Fibroblast of skin of abdomen (primary cell): ENCODE measurements at places on chromosomes 11 and 22.

GRCh38 chr11:46346886-46347636 is at the start of gene DGKZ:
DGKZ (plus strand) TSS chr11:46347463; CDS start chr11:46347660, 197 bp downstream.
- DNase-seq = peak; percentile 80

DNA sequence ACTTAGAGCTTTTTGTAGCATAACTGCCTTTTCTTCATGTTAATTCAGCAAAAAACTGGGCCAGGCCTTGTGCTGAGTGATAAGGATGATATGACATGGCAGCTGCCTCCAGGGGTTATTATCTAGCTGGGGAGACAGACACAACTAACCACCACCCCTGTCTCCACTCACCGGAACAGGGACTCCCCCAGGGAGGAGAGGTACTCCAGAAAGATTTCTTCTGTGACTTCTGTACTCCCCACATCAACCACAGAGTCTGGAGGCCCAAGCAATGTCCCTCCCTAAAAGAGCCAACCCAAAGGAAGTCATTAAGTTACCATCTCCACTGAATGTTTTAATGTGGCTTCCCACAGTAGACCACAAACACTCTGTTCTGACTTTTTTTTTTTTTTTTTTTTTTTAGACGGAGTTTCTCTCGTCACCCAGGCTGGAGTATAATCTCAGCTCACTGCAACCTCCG is 14.3 kb upstream of the PMM1 start:
- DNase-seq = no peak

DNA sequence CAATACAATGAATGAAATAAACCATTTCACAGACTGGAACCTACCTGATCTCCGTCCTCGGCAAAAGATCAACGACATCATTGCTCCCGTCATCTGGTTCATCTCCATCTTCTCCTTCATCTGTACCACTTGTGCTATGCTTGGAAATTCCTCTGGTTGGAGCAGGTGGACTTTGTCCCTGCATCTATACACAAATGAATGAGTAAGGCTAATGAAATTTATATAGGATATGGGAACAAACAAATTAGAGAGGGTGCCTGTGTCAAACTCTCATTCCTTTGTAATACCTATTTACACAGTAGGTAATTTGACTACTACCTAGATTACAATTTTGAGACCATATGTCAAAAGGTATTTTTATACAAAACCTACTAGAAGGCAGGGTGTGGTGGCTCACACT is 59.4 kb downstream of the F2 start:
- no peak for DNase-seq

DNA sequence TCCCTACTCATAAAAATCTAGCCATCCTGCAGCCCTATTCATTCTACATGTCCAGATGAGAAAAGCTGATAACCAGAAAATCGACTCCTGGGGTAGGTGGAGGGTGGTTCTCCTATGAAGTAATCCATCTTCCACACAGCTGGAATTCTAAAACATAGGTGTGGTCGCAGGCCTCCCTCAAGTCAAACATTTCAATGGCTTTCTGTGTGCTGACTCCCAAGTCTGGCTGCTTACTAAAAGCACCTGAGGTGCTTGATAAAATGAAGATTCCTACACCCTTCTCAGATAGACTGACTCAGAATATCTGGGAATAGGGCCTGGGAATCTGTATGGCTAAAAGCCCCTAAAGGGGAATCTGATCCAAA is 26.1 kb downstream of the IRAG1 start:
- DNase-seq = peak; percentile 82

GRCh38 chr11:102929972-102930371 is 25.6 kb downstream of the MMP13 start:
- DNase-seq = peak; percentile 22

DNA sequence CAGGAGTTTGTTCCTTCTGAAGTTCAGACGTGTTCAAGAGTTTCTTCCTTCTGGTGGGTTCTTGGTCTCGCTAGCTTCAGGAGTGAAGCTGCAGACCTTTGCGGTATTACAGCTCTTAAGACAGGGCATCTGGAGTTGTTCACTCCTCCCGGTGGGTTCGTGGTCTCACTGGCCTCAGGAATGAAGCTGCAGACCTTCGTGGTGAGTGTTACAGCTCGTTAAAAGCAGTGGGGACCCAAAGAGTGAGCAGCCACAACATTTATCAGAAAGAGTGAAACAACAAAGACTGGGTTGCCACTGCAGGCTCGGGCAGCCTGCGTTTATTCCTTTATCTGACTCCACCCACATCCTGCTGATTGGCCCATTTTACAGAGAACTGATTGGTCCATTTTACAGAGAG is 373.1 kb downstream of the ETS1 start:
- DNase-seq = no peak

DNA sequence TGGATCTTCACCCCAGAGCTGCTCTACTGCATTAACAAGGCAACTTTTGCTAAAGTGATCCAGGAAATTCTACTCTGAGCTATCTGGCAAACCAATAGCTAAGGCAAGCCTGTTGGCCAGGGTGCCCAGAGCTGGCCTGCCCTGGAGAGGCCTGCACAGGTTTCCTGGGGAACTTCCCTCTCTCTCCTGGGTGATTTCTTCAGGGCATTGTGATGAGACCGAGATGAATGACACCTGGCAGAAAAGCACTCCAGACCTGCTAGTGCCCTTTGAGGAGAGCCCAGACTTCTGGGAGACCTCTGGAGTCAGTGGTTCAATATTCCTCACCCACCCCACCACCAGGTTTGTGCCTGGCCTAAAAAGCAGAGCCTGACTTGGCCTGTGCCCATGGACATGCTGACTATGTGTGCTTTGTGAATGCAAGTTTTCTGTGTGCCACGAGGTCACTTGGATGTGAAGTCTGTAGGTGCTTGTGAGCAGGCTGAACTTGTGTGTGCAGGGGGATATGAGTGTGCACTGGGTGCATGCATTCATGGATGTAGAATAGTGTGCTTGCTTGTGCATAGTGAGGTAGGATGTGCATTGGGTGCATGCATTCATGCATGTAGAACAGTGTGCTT is 4.4 kb upstream of the APLNR start:
- DNase-seq = no peak

DNA sequence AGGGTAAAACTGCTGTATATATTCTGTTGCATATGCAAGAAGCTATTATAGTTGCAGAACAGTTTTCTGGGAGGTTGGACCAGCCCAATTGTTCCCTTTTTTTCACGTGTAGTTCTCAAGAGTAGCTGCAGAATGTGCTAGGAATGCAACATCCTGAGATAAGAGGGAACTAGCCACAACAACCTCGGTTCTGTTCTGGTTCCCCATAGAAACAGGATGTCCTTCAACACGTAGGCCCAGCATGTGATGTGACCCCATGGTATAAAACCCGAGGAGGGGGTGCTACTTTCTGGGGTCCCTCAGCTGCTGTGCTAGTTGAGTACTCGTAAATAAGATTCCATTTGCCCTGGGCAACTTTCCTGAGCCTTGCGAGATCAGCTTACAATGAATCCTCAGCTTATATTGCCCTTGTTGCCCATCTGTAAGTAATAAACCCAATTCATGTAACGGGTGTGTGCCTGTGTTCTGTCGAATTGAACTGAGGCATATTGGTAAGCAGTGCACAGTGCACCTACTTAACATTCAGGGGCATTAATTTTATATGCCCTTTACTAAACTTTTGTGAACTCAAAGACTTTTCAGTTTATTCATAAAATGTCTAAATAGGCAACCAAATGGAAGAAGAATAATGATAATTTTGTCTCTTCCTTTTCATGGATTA is 23.0 kb upstream of the TRAF6 start:
- no peak for DNase-seq

DNA sequence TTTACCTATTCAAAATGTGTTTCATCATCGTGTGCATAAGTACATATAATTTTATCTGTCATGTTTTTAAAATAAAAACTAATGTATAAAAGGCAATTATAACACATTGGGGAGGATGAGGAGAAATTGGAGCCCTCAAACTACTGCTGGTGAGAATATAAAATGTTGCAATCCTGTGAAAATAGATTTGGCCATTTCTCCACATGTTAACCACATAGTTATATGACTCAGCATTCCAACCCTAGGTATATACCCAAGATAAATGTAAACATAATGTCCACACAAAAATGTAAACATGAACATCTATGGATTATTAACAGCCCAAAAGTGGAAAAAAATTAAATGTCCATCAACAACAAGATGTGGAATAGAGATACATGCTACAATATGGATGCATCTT is 928.0 kb upstream of the FAT3 start:
- DNase-seq = peak; percentile 73

- peak; percentile 4 for DNase-seq
These were observed 11.9 kb downstream of the MRGPRX3 start for GRCh38 chr11:18144243-18144642.

- no peak for DNase-seq
These were observed 29.7 kb upstream of the RASD2 start for GRCh38 chr22:35510951-35511350.

GRCh38 chr11:7428196-7428595 is 57.1 kb upstream of the OLFML1 start:
- DNase-seq = no peak

GRCh38 chr11:92978271-92979111 is 9.0 kb downstream of the MTNR1B start:
- DNase-seq = no peak

DNA sequence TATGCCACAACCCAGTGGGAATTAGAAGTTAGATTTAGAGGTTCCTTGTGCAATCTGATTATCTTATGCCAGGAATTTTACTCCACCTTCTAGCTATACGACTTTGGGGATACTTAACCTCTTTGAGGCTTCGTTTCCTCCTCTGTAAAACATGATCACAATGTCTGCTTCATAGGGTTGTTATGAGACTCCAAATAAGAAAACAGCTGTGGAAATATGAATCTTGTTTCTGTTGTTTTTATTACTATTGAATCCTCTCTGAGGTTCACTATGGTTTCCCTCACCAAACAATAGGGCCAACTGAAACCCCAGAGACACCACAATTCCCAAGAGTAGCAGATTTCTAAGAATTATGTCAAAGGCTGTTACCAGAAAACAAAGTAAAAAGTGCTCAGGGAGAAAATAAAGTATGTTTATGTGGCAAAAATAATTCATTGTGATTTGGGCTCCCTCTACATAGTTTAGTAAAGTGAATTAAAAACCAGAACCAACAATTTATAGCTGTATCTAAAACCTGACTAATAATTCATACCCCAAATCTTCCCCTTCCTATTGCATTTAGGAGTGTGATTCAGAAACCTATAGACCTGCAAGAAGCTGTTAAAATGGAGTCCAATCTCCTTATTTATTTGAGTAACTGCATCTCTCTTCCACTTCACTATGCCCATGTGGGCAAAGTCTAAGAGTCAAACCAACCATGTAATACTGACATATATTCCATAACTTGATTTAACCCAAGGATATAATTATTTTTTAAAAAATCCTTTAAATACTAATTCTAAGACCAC is 38.4 kb downstream of the AMBRA1 start:
- peak; percentile 25 for DNase-seq

DNA sequence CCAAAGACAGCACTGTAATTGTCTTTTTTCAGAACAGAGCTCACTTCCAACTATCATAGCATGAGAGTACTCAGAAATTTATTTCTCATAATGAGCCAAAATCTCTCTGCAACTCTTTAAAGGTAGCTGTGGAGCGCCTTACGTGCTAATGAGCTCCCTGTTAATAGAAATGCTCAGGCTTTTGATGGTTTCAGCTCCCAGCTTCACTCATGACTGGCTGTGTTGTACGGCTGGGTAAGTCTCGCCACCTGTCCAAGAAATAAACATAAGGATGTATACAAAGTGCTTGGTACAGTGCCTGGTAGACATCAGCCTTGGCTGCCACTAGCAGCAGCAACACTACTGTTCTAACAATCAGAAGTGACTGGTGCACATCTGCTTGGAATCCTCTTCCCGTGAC is 109.4 kb downstream of the LDLRAD3 start:
- no peak for DNase-seq

DNA sequence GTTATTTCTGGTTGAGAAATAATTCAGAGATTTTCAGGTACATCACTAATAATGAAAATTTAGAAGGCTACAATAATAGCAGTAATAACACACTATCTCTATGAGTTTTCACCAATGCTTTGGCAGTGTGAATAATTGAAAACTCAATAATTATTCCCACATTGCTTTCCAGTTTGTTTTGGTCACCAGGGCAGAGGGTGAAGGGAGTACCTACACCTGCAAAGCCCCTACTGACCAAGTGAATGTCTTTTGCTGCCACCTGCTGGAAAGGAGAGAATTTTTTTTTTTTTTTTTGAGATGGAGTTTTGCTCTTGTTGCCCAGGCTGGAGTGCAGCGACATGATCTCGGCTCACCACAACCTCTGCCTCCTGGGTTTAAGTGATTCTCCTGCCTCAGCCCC is 3.2 kb downstream of the NELL1 start:
- no peak for DNase-seq

GRCh38 chr11:69576069-69576782 is 64.7 kb upstream of the CCND1 start:
- DNase-seq = no peak

DNA sequence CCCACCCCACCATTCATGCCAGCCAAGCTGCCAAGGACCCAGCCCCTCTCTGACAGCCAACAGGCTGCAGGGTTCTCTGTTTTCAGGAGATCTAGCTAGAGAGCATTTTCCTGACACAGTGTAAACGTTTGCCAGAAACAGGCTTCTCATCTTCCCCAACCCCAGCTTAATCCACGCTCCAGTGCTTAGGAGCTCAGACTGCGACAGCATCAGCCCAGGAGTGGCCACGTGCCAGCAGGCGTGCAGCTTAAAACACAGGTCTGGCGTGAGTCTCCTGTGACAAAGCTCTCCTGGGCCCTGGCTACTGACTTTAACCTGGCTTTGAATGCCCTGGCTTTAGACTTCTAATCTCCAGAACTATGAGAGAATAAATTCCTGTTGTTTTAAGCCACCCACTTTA is 66.6 kb downstream of the GALNT18 start:
- DNase-seq = no peak

- no peak for DNase-seq
These were observed 12.7 kb downstream of the CSNK1E start for GRCh38 chr22:38304526-38304925.

- peak; percentile 69 for DNase-seq
These were observed 234.2 kb downstream of the AASDHPPT start for GRCh38 chr11:106311531-106312230.

GRCh38 chr11:131744847-131745246 is 374.4 kb downstream of the NTM start:
- DNase-seq = peak; percentile 64

DNA sequence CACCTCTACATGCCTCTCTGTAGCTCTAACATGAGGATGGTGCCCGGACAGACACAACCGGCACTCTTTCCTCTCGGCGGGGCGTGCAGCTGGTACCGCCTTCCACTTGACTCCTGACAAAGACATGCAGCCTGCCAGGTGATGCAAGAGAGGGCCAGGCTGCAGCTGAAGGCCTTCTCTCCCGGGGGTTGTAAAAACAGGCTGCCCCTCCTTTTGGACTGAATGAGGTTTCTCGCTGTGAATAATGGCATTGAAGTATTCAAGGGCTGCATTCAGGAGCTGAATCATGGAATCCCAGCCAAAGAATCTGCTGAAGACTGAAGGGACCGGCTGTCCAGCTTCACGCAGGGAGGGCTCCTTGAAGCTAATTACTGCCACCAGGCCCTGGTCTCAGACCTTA is 110.9 kb downstream of the GALNT18 start:
- peak; percentile 19 for DNase-seq
